Pancreas (tissue), 10 donors: ENCODE measurements at places on chromosomes 12 and 14. TPM values are rescaled to one million over a fixed set of nuclear protein-coding genes. Genes with fewer than 3 reads are reported as not detected.
A peak's percentile ranks its signal among the peaks of the same experiment; 100 is the strongest.

CLEC4D gene
- 0.32 TPM for total RNA-seq

C12orf60 gene
- total RNA-seq: 0.28 TPM

PLEK2 gene
- 7.2 TPM for total RNA-seq

ZDHHC22 gene
- not detected for total RNA-seq

KRT77 gene
- not detected for total RNA-seq

GMPR2 gene
- 24.9 TPM for total RNA-seq

GRCh38 chr12:110249716-110250225 is 31.3 kb upstream of the ATP2A2 start:
- H3K4me1 ChIP-seq: peaks cover 32% of the 10 kb centered on the region
- H3K27ac ChIP-seq: peak overlapping the region; percentile 76
- no peaks in the 10 kb centered on the region for H3K27me3 ChIP-seq
- no peak overlapping the region for H3K4me3 ChIP-seq

- H3K4me1 ChIP-seq: no peaks in the 10 kb centered on the region
- no peak for DNase-seq
- no peaks in the 10 kb centered on the region for H3K36me3 ChIP-seq
- no peak overlapping the region for H3K4me3 ChIP-seq
- no peaks in the 10 kb centered on the region for H3K27me3 ChIP-seq
- no peak overlapping the region for H3K27ac ChIP-seq
Observed at GRCh38 chr14:89848165-89848564, 106.4 kb downstream of the EFCAB11 start.

- H3K27ac ChIP-seq: no peak overlapping the region
- H3K36me3 ChIP-seq: no peaks in the 10 kb centered on the region
- H3K27me3 ChIP-seq: no peaks in the 10 kb centered on the region
- no peak overlapping the region for H3K4me3 ChIP-seq
Observed at GRCh38 chr12:58592475-58593207, 327.7 kb downstream of the LRIG3 start.

GRCh38 chr14:104117341-104118005 is 20.9 kb upstream of the KIF26A start:
- no peaks in the 10 kb centered on the region for H3K36me3 ChIP-seq
- H3K27me3 ChIP-seq: no peaks in the 10 kb centered on the region
- no peak overlapping the region for H3K27ac ChIP-seq
- H3K4me3 ChIP-seq: peak overlapping the region; percentile 59

DNA sequence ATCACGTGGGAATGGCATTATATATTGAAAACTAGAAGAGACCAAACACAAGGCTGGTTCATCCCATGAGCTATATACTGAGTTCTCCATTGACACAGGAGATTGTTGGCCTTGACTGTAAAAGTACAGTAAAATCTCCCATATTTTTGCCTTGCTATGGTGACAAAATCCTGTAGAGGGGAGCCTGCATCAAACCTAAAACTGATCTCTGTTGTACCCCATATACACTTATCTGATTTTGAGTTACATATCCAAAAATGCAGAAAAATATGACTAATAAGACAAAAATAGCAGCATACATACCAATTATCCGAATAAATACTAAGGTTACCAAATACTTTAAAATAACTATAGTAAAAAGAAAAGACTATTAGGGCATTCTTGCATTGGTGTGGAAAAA is 60.4 kb downstream of the TMTC3 start:
- no peaks in the 10 kb centered on the region for H3K36me3 ChIP-seq
- H3K4me1 ChIP-seq: no peaks in the 10 kb centered on the region
- H3K4me3 ChIP-seq: no peak overlapping the region
- no peaks in the 10 kb centered on the region for H3K27me3 ChIP-seq

DNA sequence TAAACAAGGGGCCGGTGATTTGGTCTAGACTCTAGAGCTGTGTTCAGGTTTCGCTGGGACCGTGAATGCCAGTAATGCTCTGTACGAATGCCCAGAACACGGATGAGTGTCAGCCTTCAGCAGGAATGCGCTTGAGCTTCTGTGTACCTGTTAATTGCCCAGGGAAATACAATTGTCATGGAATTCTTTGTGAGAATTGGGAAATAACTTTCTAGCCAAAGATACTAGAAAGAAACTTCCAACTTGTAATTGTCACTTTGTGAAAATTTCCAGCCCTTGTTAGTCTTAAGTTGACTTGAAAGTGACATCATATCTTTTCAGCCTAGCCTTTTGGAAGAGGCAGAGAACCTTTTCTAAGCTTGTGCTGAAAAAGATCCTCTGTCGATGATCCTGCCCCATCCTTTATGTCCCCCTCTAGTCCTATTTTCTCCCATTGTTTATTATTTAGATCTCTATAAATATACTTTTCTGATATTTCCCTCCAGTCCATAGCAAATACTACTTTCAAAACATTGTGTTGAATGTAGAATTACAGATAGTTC is 2.7 kb downstream of the CHST11 start:
- no peak for DNase-seq
- H3K27me3 ChIP-seq: no peaks in the 10 kb centered on the region
- H3K4me3 ChIP-seq: no peak overlapping the region
- H3K27ac ChIP-seq: no peak overlapping the region
- H3K4me1 ChIP-seq: peaks cover 8% of the 10 kb centered on the region

DNA sequence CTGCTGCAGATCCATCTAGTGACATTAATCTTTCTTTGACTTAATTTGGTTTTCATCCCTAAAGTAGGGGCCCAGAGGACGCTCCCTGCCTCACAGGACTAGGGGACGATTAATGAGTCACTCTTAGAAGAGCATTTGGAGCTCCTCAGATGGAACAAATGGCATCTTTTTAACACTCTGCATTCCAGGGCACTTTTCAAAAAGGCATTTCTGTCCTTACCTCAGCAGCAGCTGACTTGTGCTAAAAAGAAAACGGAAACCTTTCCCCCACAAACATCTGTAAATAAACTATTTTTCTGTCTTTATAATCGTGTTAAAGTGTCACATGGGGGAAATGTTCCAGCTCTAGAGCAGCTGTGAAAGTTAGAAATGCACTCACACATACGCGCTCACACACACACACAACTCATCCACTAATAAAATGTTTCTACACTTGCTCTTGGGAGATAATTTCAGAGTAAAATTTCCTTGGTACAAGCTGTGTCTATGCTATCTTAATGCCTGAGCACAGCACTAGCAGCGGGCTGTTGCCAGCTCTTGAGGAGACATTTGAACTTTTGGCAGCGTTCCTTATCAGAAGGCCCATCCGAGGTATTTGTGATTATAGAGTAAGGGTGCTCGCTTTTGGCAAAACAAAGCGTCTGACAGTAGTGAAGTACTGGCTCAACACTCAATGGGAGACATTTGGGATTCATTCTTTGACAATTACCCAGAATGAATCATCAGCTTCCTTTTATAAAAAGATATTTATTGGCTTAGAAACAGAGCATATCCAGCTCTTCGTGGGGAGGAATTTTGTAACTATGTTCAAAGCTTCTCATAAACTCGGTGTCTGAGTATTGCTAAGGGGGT is 141.3 kb downstream of the PLXNC1 start:
- H3K4me3 ChIP-seq: no peak overlapping the region
- H3K27ac ChIP-seq: no peak overlapping the region
- no peaks in the 10 kb centered on the region for H3K4me1 ChIP-seq
- no peaks in the 10 kb centered on the region for H3K27me3 ChIP-seq

DNA sequence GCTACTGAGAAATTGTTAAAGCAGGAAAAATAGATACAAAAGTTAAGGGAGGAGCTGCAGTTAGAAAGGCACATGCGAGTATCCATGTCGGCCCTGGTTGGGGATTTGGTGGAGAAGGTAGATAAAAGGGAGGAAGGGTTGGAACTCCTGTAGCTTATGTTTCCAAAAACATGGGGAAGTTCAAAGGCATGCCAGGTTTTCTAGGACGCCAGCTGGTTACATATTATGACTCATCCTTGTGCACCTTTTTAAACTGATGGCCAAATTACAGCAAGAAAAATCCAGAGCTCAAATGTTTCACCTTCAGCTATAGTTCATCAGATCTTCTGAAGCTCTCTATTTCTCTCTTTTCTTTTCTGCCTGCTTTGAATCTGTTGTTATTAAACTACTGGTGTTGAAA is 13.2 kb upstream of the MAP4K5 start:
- peaks cover 22% of the 10 kb centered on the region for H3K4me1 ChIP-seq
- peak; percentile 34 for DNase-seq
- H3K4me3 ChIP-seq: no peak overlapping the region
- no peaks in the 10 kb centered on the region for H3K27me3 ChIP-seq
- no peak overlapping the region for H3K27ac ChIP-seq

DNA sequence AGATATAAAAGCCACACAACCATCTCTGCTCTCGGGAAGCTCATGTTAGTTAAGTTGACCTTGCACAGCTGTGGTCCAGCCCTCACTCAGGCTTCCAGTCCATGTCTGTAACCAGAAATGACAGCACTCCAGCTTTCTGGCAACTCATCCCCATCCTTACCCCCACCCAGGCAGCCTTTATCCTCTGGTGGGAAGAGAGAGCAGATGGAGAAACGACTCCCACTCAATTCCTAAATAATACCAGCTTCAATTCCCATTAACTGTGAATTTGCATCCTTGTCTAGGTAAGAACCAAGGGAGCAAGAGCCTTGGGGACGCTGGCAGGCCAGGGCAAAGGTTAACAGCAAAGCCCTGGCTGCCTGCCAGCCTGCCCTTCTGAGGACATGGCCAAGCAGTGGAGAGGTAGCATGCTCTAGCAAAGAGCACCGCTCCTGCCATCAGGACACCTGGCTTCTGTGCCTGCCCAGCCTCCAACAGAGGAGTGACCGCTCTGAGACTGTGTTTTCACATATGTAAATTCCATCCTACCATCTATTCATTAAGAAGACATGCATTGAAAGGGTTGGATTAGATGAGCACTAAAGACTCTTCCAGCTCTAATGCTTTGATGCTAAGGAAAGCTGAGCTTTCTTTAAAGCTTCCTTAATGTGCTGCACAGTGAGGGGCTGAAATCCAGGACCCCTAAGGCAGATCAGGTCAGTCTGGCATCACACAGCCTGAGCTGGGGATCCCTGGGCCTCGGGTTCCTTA is 236.1 kb downstream of the GRIN2B start:
- H3K36me3 ChIP-seq: no peaks in the 10 kb centered on the region
- no peaks in the 10 kb centered on the region for H3K4me1 ChIP-seq
- no peak overlapping the region for H3K27ac ChIP-seq
- no peak overlapping the region for H3K4me3 ChIP-seq
- DNase-seq: peak; percentile 24

- no peaks in the 10 kb centered on the region for H3K4me1 ChIP-seq
- H3K36me3 ChIP-seq: no peaks in the 10 kb centered on the region
- no peaks in the 10 kb centered on the region for H3K27me3 ChIP-seq
- no peak for DNase-seq
- no peak overlapping the region for H3K27ac ChIP-seq
Observed at GRCh38 chr12:92340003-92340402, 194.4 kb upstream of the BTG1 start.

GRCh38 chr12:113221997-113222729 is 899 bp downstream of the TPCN1 start:
- no peaks in the 10 kb centered on the region for H3K27me3 ChIP-seq
- peak overlapping the region; percentile 95 for H3K4me3 ChIP-seq
- no peaks in the 10 kb centered on the region for H3K36me3 ChIP-seq
- peak overlapping the region; percentile 93 for H3K27ac ChIP-seq
- peaks cover 18% of the 10 kb centered on the region for H3K4me1 ChIP-seq

DNA sequence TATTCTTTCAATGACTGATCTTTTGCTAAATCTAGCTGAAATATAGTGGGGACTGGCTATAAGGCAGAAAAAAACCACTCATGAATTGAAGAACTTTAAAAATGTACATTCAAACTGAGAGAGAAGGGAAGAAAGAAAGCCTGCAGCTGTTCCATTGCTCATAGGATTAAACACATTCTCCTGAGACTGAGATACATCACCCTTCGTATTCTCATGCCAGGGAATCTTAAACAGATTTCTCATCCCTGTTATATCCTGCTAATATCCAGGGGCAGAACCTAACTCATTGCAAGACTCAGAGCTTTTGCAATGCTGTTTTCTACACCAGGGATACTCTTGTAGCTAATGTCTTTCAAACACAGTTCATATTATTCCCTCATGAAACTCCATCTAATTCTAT is 67.2 kb upstream of the ACSS3 start:
- no peak overlapping the region for H3K4me3 ChIP-seq
- no peaks in the 10 kb centered on the region for H3K27me3 ChIP-seq
- no peak overlapping the region for H3K27ac ChIP-seq

DNA sequence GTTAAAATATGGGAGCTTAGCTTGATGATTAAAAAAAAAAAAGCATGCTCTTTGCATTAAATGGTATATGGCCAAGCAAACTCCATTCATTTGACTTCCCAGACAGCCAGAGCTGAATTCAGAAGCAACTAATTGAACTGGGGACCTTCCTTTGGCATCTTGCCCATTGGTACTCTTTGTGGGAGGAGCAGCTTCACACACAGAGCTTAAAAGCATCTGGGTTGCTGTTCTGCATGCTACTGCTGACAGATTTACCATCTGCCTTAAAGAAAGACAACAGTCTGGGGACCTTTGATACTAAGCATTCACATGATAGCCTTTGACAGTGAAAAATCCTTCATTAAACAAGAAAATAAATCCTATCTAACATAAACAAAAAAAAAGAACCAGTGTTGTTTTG is 977.9 kb downstream of the TMTC2 start:
- H3K27me3 ChIP-seq: no peaks in the 10 kb centered on the region
- H3K27ac ChIP-seq: no peak overlapping the region
- DNase-seq: no peak
- H3K36me3 ChIP-seq: no peaks in the 10 kb centered on the region
- no peaks in the 10 kb centered on the region for H3K4me1 ChIP-seq

GRCh38 chr12:109844091-109844490 is 10.9 kb upstream of the TRPV4 start:
- no peak overlapping the region for H3K27ac ChIP-seq
- no peaks in the 10 kb centered on the region for H3K36me3 ChIP-seq
- no peaks in the 10 kb centered on the region for H3K27me3 ChIP-seq
- DNase-seq: no peak
- H3K4me1 ChIP-seq: no peaks in the 10 kb centered on the region

DNA sequence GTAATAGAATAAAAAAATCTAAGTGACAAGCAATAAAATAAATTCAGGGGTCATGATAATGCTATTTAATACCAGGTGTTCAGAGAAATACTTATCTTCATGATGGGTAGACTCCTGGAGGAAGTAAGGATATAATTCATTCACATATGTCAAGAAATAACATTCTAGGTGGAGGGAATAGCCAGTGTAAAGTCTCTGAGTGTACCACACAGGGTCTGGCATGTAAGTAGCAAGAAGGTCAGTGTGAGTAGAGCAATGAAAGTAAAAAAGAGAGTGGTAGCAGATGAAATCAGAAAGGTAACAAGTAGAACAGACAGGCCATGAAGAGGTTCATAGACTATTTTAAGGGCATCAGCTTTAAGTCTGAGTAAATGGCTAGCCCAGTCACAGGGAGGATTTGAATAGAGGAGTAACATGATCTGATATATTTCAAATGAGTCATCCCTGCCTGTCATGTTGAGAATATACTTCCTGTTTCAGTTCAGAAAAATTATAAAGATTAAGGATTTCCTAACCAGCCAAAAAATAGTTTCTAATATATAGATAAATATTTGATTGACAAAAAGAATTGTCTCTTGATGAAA is 519.9 kb downstream of the C12orf50 start:
- DNase-seq: no peak
- H3K36me3 ChIP-seq: no peaks in the 10 kb centered on the region
- no peaks in the 10 kb centered on the region for H3K4me1 ChIP-seq
- H3K27me3 ChIP-seq: no peaks in the 10 kb centered on the region
- no peak overlapping the region for H3K27ac ChIP-seq
